Bronchus fibroblast of lung (primary cell): ENCODE measurements at places on chromosomes 6 and 20. TPM values are rescaled to one million over a fixed set of nuclear protein-coding genes. Genes with fewer than 3 reads are reported as not detected.

KIF6 gene
- total RNA-seq: under 0.01 and 0.17 TPM in 2 replicates

CSNK2A1 gene
- 87.0 and 95.2 TPM in 2 replicates for total RNA-seq

ASIP gene
- total RNA-seq: not detected in 2 replicates

TCEA2 gene
- total RNA-seq: 15.8 and 18.4 TPM in 2 replicates

CYP39A1 gene
- 0.17 and 1.0 TPM in 2 replicates for total RNA-seq

SEL1L2 gene
- not detected in 2 replicates for total RNA-seq

SLC4A11 gene
- 0.84 and 0.89 TPM in 2 replicates for total RNA-seq

ANKRD66 gene
- total RNA-seq: not detected in 2 replicates

TNF gene
- not detected in 2 replicates for total RNA-seq

SAMD10 gene
- 2.2 and 4.5 TPM in 2 replicates for total RNA-seq

TGM2 gene
- 37.3 and 38.3 TPM in 2 replicates for total RNA-seq

OPRL1 gene
- total RNA-seq: 0.67 and 0.74 TPM in 2 replicates

ZNF391 gene
- total RNA-seq: 0.45 and 0.84 TPM in 2 replicates

QKI gene
- 77.2 and 77.7 TPM in 2 replicates for total RNA-seq
